ENCODE measurements at places on chromosomes 2 and 18. TPM values are rescaled to one million over a fixed set of nuclear protein-coding genes. Genes with fewer than 3 reads are reported as not detected.

Gene SH3RF3
- total RNA-seq, result 1.3 TPM

Gene MYOM1
- 9.6 TPM for total RNA-seq

Gene RAB11FIP5
- 19.3 TPM for total RNA-seq

Gene RIT2
- not detected for total RNA-seq

Gene WNT6
- total RNA-seq, result 0.43 TPM

Gene PTPRN
- total RNA-seq, result 1.9 TPM

GRCh38 chr2:135030826-135031225 is 16.4 kb downstream of the MAP3K19 start:
- no peak for DNase-seq

- DNase-seq, result peak; percentile 73
Observed at GRCh38 chr2:104853534-104854497, at the start of gene POU3F3. POU3F3 (plus strand) TSS chr2:104854115; CDS start chr2:104855511, 1,396 bp downstream.

DNA sequence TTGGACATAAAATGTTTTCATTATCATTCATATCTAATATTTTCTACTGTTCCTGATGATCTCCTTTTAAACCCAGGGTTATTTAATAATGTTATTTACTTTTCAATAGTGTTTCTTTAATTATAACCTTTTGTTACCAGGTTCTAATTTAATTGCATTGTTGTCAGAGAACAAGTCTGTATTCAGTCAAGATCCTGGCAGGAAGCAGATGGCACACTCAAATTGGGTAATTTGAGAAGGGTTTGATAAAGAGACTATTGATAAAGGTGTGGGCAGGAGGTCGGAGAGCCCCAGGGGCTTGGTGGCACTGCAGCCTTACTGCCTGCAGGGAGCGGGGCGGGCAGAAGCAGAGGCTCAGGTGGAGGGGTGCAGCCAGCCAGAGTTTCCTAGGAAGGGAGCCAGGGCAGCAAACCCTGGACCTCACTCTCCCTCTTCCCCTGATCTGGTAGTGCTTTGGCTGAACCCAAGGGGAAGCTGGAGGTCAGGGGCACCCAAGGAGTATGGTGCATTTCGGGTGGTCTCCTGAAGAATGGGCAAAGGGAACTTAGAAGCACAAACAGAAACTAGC is 2.3 kb upstream of the KIF1A start:
- no peak for DNase-seq

- no peak for DNase-seq
Observed at GRCh38 chr2:85847051-85847588, 41.7 kb downstream of the ST3GAL5 start.

DNA sequence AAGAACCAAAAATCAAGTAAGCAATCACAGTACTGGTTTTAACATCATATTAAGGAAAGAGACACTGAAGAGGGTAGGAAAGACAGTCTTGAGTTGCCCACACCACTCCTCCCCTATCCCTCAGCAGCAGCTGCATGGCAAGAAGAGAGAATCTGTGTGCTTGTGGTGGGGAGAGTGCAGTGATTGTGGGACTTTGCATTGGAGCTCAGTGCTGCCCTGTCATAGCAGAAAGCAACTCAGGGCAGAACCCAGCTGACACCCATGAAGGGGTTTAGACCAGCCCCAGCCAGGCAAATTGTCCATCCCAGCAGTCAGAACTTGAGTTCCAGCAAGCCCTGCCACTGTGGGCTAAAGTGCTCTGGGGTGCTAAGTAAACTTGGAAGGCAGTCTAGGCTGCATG is 40.8 kb upstream of the INPP4A start:
- no peak for DNase-seq

DNA sequence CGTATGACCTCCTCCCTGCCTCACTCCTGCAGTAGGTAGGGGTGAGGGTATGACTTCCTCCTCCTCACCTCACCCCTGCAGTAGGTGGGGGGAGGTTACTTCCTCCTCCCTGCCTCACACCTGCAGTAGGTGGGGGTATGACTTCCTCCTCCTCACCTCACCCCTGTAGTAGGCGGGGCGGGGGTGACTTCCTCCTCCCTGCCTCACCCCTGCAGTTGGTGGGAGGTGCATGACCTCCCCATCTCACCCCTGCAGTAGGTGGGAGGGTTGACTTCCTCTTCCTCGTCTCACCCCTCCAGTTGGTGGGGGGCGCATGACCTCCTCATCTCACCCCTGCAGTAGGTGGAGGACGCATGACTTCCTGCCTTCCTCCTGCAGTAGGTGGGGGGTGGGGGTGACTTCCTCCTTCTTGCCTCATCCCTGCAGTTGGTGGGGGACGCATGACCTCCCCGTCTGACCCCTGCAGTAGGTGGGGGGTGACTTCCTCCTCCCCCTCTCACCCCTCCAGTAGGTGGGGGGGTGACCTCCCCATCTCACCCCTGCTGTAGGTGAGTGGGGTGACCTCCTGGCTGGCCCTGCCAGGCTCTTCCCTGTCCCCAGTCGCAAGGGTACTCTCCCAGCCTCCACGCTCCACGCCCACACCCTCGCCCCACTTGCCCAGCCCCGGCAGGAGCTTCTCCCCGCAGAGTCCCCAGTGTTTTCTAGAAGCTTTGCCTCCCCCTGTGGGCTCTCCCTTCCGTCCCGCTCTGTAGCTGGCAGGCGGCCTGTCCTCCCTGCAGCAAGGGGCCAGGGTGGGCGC is 39.3 kb downstream of the TSHZ1 start:
- DNase-seq, result no peak

DNA sequence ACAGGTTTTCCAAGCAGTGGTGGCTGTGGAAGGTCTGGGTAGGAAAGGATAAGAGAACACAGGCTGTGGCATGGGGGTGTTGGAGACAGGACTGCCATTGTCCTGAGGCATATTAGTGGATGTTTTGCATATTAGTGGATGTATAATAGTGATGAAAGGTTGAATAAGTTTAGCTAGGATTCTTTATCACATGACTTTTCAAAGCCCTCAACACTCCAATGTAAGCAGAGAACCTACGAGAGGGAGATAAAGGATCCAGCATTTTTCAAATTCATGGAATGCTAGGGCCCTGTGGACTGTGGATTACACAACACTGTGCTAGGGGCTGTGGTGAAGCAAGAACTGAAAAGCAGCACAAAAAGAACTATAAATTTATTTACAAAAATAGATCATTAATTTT is 63.2 kb downstream of the POLE4 start:
- no peak for DNase-seq

DNA sequence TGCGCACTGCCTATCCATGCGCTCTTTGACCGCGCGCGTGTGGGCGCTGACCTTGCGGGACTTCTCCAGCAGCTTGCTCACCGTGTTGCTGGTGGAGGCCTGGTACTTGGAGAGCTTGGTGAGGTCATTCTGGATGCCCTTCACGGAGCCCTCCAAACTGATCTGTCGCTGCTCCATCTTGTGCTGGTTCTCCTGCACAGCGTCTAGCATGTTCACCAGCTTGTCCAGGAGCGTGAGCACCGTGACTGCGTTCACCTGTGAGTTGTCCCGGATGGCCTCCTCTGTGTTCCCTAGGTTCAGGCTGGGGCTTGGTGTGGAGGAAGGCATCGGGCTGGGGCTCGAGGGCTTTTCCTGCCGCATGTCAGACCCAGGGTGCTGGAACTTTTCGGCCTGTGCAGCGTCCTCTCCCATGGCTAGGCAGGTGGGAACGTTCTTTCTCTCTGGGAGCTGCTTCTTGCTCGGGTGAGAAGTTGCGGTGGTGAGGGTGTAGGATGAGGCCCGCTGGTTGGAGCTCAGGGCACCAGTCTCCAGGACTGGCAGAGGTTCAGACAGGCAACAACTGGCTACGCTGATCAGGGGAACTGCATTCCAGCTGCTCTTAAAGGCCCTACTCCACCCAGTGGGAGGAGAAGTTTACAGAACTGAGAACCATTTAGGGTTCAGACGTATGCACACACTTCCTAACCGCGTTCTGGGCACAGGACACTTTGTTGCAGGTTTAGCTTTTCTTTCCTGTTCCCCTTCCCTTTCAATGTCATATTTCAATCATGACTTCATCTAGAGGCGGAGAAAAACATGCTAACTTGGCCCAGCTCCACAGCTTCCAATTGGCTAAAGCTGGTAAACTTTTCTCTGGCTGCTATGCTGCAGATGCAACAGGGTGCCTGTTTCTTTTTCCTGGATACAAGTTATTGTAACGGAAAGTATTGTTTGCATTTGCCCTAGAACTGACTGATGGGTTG is at the start of gene CAVIN2:
Gene CAVIN2 (minus strand): TSS at position 574 of the 962 bp plus-strand sequence. CDS start 163 bp downstream, at position 411.
- peak; percentile 45 for DNase-seq

DNA sequence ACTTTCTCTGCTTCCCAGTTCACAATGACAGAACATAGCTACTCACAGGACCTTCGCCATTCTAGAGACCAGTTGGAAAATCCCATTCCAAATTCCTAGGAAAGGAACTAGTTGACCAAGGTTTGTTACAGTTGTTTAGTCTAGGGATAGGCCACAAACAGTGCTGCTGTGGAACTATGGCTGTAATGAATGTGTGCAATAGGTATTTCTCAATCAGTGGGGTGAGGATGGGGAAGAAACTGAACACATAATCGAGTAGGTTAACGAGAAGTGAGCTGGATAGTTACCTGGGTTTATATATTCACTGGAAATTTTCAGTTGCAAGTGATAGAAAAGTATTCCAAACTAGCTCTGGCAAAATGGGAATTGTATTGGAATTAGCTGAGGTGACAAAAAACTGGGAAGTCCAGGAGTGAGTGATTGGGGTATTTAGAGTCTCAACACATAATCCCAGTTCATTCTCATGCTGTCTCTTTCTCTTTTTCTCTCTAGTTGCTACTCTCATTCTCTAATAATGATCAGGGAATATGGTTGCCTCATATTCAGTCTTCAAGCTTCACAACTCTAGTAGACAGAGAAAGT is 18.2 kb upstream of the HMSD start:
- no peak for DNase-seq

DNA sequence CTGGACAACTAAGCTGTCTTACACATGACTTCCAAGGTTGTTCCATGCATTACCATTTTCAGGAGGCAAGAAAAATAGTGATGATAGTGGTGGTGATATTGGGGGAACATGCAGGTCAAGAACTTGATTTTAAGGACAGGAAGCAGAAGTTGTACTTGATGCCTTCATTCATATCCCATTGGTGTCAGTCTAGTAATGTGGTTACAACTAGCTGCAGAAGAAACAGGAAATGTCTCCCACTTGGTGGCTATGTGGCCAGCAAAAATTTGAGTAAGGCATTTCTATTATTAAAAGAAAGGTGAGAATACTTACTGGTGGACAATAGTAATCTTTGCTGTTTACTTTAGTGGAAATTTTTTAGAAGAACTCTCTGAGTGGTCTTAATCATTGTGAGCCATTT is 103.4 kb downstream of the ALMS1 start:
- no peak for DNase-seq

GRCh38 chr18:71327850-71328249 is 1039.0 kb downstream of the SOCS6 start:
- DNase-seq, result no peak

- no peak for DNase-seq
Observed at GRCh38 chr18:77068321-77069312, 64.0 kb downstream of the MBP start.

DNA sequence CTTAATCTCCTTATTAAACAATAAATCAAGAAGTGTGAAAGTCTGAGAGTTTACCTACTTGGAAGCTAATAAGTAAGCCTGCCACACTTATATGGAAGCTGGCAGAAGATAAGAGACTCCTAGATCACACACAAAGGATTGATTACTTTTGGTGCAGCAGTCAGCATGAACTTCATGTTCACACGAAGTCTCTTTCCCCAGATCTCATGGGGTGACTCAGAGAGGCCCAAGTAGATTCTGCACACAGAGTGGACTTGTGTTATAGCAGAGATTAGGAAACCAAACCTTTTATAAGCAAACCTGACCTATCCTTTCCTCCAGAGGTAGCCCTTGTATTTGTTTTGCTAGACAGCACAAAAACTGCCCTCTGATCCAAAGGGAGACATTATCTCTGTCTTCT is 9.9 kb upstream of the GAREM1 start:
- DNase-seq, result no peak

GRCh38 chr18:49249521-49249920 is 210.9 kb downstream of the DYM start:
- no peak for DNase-seq

DNA sequence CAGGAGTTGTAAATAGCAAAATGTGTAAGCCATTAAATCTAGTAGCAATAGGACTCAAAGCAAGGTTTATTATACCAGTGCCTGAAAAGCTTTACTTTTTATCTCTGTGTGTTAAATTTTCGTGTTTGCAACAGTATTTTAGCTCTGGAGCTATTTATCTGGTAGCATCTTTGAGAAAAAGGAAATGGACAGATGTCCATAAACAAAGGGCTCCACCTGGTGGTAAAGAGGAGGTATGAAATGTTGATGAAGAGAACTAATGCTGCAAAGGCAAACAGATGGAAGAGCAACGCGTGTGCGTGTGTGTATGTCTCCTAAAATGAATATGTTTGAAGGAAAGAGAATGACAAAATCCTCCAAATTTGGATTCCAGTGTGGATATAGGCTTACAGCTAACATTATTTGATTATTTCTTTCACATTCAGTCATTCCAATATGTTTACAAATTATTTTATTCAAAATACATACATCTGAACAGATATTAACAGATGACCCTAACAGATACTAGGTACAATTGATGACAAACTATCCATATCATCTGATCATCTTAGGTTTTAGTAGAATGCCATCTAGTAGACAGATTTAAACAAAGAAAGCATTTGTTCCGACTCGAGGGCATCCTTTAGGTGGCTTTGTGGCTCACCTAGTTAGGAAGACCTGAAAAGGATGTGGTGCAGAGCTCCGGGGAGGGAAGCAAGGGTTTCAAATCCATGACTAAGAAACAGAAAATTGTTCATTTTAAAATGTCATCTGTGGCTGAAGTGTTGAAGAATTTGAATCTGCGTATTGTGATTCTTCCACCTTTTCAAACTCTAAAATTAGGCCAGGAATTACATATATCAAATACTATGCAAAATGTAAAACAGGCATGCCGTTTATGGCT is 383.3 kb downstream of the MTX2 start:
- DNase-seq, result peak; percentile 13

DNA sequence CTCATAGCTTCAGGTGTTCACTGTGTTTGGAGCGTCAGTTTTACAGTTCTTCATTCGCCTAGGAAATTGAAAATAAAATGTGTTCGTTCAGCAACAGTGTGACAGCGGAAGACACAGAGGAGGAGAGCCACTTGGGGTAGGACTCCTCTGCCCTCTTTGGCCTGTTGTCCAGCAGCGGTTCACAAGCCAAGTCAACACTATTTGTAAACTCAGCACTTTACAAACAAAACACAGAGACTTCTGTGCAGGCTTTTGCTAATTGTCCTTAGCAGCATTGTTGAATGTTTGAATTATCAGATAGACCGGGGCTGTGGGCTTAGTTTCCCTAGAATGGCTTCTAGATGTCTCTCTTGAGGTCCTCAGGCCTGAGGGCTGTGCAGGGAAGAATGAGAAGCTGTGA is 73.2 kb downstream of the TNFRSF11A start:
- DNase-seq, result no peak
